Right lung (tissue), 10 donors: ENCODE measurements at places on chromosomes 6 and 20. TPM values are rescaled to one million over a fixed set of nuclear protein-coding genes. Genes with fewer than 3 reads are reported as not detected.

GRCh38 chr20:51510936-51511605, 31.4 kb downstream of the NFATC2 start:
- no peak for DNase-seq

DNA sequence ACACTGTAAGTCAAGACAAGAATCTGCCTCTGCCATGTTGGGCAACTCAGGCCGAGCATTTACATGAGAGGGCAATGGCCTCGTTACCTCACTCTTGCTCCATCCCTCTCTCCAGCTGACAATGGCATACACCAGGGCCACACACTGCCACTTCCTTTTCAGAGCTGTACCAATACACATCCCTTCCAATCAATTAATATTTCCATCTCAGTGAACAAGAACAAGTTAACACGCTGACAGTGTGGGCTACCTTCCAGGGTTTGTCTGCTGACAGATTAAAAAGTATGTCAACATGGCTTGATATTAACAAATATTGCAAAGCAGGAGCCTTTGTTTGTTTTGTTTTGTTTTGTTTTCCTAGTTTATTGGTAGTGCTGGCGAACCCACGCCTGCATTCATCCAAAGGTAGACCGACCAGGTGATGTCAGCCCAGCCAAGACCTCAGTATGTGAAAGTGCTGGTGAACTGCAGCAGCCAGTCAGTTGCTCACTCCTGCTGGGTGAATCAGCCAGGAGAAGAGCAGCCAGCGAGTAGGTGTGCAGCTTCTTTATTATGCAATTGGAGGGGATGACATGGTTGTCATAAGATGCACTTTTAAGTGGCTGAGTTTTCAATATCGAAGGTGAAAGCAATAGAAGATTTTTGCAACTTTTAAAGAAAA, 487.3 kb upstream of the JARID2 start:
- DNase-seq, result no peak

DNA sequence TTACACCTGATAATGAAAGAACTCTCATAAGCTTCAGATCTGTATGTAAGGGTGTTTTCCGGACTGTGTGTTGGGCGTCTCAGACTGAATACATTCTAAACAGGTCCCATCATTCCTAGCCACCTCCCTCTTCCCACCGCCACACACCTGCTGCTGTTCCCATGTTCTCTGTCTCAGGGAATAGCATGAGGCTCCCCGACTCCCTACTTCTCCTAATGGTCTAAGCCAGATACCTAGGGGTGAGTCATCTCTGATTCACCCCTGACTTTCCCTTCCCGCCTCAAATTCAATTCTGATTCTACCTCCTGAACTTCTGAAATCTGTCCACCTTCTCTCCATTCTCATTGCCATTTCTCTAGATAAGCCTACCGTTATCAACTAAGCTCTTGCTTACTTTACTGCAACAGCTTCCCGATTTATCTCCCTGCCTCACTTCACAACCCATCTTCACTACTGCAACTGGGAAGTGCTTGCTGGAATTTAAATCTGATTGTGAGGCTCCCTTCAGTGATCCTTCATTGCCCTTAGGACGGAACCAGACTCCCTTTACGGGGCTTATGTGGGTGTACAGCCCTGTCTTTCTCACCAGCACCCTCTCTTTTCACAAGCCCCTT, 1.6 kb downstream of the TMEM14A start:
- no peak for DNase-seq

The TREM2 gene
- 0.37 TPM for polyA plus RNA-seq

- DNase-seq, result no peak
These were observed 571.6 kb upstream of the JAG1 start for GRCh38 chr20:11245431-11245830.

The PNPLA1 gene
- polyA plus RNA-seq, result 0.15 TPM
